ENCODE measurements at places on chromosomes 6 and 20. TPM values are rescaled to one million over a fixed set of nuclear protein-coding genes. Genes with fewer than 3 reads are reported as not detected.

Gene PSMA7
- total RNA-seq, result 308 TPM

- no peak for DNase-seq
Measured at GRCh38 chr6:24929242-24929641, 6.5 kb downstream of the RIPOR2 start.

DNA sequence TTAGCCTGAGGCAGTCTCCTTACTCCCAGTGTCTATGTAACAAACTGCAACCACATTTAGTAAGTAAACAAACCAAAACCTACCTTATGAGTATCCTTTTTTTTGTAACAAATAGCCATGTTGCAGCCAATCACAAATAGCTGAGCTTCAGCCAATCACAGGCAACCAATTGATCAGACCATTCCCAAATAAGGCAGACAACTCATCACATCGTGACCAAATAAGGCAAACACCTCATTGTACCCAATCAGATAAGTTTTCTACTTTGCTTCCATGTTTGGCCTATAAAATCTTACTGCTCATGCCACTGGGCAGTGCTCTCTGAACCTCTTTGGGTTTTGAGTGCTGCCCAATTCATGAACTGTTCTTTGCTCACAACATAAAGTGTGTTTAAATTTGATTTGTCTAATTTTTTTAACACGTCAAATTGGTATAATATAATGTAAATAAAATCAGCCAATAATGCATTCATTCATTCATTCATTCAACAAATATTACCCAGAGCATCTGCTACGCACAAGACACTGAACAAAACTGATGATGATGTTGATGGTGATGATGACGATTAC, 117.8 kb downstream of the BCAS1 start:
- DNase-seq, result no peak

GRCh38 chr6:34817446-34817845, 25.6 kb downstream of the BLTP3A start:
- DNase-seq, result no peak

DNA sequence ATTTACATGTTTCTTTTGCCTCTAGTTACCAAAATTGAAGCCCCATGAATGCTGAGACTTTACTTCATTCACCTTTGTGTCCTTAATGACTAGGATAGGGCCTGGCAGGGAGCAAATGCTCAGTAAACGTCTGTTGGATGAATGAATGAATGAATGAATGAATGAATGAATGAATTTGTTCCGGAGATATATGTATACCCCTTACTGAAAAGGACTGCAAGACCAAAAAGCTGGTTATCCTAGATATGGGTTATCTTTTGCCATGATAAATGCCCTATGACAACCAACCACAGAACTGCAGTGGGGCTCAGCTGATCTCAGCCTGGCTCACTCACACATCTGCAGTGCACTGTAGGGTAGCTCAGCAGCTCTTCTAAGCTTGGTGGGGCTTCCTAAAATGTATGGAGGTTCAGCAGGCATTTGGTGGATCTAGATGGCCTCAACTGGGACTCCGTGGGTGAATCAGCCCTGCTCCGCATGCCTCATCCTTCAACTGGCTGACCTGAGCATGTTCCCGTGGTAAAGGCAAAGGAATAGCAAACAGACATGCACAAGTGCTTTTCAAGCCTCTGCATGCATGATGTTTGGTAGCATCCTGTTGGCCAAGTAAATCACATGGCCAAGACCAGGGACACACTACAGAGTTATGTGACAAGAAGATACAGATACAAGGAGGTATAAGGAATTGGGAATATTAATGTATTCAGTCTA, 378.7 kb upstream of the SOX4 start:
- no peak for DNase-seq

GRCh38 chr6:79946272-79947190, 822 bp downstream of the ELOVL4 start:
- DNase-seq, result no peak
